NCI-H187 (cell line): ENCODE measurements at places on chromosomes 1 and 21.
A peak's percentile ranks its signal among the peaks of the same experiment; 100 is the strongest.

- no peak for DNase-seq
These were observed 14.7 kb upstream of the GUCA2A start for GRCh38 chr1:42179275-42179674.

GRCh38 chr1:92822879-92823278 is 9.0 kb upstream of the RPL5 start:
- DNase-seq: no peak

DNA sequence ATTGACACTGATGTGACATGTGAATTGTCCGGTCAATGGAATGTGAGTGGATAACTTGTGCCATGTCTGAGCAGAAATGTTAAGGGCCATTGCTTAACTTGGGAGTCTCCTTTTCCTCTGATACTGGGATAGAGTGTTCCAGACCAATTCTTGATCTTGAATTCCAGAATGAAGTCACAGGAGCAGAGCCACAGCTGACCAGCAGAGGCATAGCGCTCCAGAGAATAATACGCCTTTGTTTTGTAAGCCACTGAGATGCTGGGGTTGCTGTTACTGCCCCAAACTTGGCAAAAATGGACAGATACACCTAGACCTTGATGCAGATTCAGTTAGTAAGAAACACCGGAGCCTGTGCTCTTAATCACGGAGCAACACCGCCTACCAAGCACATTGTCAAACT is 6.3 kb downstream of the KCNJ6 start:
- DNase-seq: no peak

- peak; percentile 81 for DNase-seq
These were observed 143.3 kb downstream of the PLXNA2 start for GRCh38 chr1:208100906-208101305.

DNA sequence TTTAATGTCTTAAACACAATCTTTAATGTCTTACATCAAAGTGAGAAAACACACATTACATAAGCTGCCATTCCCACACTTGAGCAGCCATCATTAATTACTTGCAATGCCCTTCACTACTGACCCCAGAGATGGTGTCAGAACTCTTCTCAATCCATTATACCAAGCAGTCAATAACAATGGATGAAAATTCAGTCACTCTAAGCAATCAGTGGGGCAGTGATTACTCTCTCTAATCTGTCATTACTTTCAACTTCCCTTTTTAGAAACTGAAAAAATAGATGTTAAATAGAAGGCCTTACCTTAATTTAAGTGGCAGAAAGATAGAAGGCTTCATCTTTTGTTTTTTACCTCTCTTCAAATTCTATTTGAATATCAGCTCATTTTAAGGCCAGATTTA is 9.7 kb upstream of the FRRS1 start:
- no peak for DNase-seq

DNA sequence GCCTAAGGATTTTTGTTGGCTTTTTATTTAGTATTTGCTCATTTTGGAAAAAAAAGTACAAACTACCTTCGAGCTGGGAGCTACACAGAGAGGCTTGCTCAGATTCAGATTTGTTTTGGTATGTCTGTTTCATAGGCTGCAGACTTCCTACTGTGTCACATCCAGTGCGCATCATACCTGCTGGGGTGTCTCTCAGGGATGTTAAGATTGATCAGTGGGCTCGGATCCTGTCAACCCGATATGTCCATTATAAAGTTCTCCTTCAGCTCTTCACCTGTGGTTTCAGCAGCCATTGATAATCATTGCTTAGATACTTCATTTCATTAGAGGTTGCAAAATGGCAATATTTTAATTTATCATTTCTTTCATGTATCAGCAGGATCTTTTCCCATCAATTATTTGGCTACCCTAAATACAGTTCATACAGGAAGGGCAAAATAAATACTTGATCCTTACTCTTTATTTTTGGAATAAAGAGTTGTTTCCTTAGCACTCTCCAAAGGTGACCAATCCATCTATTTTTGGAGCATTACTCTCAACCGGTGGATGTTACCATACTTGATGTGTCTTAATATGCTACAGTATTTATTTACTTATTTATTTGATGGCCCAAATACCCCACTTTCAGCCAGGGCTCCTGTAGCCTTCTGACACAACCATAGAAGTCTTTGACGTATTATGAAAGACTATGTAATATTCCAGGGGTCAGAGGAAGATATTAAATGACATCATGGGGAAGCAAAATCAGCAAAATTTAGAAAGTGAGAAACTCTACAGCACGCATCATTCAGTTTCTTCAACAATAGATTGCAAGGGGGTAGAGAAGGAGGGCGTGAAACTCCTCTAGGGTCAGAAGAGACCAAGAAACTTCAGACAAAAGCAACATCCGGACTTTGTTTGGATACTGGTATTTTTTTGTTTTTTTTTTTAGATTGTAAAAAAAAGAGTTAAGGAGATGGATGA is 55.3 kb upstream of the HNRNPU start:
- no peak for DNase-seq

- DNase-seq: no peak
These were observed 1.9 kb upstream of the OR13G1 start for GRCh38 chr1:247681288-247681897.
